ENCODE measurements at places on chromosomes 12 and 14.

DNA sequence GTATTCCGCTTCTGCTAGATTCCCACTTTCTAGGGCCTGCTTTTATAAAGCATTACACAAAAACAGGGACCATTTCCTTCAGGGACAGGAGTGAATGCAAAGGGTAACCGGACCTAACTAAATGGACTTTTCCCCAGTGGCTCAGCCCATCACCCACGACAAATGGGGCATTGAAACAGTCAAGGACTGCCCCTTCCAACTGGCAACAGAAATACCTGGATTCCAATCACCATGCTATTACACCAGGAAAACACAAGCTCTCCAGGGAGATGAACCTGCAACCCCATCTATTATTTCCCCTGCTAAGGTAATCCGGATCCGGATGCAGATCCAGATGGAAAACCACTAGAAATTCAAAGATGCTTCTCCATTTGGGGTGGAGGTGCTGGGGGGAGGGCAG lies 1.0 kb downstream of the MPHOSPH9 start:
- DNase-seq: no peak

DNA sequence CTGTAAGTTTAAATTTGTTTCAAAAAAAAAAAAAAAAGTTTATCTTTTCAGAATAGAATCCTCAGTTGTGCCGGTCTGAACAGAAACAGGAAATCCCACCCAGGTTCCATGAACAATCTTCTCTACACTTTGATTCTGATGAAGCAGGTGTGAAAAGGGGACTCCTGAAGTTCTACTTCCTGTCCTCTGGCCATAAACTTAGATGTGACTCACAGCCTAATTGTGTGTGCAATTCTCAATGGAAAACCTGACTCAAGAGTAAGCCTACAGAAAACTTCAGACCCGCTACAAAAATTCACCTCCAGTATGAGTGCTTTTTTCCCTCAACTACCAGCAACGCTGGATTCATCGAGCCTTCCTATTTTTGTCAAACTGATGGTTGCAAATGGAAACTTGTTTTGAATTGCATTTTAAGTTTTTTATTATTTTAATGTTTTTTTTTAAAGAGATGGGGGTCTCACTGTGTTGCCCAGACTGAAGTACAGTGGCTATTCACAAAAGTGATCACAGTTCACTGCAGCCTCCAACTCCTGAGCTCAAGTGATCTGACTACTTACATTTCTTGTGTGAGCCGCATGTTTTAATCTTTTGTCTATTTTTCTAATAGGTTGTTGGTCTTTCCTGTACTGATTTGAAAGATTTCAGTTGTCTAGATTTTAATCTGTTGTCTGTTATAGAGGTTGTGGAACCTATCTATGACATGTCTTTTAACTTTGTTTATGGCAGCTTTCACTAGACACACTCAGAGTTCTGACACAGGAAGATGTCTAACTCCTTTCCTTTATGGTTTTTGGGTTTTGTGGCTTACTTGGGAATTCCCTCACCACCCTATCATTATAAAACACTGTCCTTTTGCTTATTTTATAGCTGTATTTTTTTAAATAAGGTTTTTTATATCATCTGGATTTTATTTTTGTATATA lies 37.6 kb downstream of the ATG14 start:
- peak; percentile 24 for DNase-seq

DNA sequence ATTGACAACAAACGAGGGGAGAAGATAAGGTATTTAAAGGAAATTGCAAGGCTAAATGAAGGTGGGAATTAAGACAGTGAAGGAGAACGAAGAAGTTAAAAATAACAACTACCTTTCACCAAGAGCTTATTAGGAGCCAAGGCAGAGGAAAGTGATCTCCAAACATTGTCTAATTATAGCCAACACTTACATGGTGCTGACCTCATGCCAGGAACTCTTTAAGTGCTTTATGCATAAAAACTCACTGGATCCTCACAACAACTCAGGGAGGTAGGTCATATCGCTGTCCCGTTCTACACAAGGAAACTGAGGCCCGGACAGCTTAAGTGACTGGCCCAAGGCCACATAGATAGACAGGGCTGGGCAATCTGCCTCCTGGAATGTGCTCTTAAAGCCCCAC lies 19.5 kb downstream of the TAMALIN start:
- no peak for DNase-seq

- no peak for DNase-seq
Measured at GRCh38 chr14:35336494-35337268, 44.5 kb downstream of the PSMA6 start.

DNA sequence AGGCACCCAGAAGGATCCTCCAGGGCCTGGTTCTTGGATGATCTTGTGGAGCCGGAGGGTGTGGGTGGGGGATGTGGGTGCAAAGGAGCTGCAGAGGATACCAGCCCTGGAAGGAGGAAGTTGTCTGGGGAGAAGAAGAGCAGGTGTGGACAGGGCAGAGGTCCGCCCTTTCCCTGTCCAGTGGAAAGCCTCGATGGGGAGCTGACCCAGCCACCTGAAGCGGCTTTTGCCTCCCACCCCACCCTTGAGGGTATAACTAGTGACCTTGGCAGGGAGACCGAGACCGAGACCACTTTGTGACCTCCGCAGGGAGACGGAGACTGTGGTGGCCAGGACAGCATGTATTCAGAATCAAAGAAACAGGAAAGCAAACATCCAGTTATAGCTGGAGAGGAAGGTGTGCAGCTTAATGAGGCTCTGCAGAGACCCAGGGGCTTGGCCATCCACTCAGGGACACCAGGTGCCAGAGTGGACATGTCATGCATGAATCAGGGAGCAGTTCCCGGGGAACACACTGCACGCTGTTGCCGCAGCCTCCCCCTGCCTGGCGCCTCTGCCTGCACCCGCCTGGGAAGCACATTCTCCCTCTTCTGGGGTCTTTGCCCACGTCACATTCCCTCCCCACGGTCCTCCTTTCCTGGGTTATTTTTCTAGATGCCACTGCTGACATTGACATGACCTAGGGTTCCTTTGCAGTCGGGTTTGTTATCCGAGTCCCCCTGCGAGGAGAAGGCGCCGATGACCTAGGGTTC lies 87.7 kb downstream of the ADGRD1 start:
- DNase-seq: no peak

- DNase-seq: no peak
Measured at GRCh38 chr12:76259106-76259505, 89.1 kb downstream of the BBS10 start.

DNA sequence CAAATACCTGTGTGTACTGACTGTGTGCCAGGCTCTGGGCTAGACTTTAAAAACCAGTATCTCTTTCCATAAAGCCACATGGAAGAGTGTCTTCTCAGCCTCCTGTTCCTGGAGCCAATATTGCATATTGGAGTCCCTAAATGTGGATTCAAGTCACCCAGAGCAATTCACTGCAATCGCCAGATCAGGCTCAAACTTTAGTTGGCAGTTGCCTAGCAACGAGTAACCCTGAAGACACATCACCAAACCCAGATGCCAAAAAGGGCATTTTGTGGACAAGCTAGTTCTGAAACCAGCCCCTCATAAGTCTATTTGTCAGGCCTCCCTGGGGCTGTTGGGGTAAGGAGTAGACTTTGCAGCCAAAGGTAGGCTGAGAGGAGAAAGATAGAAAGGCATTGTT lies 13.7 kb downstream of the DPF3 start:
- DNase-seq: no peak

DNA sequence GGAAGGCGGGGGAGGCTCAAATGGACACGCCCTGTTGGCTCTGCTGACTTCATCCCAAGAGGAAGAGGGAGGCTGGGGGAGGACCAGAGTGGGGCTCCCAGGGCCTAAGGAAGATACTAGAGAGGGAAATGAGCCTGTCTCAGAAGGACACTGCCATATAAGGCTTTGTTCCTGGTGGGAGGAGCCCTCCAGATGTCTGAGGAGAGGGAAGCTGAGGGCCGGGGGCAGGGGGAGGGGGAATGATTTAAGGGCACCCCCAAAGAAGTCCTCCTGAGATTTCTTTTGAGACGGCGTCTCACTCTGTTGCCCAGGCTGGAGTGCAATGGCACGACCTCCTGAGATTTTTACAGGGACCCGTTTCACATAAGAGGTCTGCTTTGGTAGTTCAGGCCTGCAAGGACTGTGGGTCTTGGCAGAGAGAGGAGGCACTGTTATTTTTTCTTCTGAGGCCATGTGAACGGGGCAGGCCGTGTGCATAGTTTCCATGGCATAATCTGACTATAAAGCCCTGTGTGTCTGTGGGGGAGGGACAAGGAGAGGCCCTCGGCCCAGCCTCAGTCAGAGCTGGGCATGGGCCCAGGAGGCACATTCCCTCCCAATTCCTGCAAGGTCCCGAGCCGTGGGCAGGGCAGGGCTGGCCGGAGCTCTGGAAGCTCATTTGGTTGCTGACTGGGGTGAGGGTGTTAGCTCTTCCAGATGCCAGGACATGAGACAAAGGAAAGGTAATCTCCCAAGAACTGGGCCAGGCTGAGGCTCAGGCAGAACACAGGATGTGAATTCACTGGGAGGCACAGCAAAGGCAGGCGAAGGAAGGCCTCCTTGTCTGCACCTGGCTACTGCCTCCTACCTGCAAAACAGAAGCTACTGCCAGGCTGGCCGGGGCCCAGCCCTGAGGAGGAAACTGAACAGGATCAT lies 22.2 kb upstream of the PLEKHG3 start:
- no peak for DNase-seq

DNA sequence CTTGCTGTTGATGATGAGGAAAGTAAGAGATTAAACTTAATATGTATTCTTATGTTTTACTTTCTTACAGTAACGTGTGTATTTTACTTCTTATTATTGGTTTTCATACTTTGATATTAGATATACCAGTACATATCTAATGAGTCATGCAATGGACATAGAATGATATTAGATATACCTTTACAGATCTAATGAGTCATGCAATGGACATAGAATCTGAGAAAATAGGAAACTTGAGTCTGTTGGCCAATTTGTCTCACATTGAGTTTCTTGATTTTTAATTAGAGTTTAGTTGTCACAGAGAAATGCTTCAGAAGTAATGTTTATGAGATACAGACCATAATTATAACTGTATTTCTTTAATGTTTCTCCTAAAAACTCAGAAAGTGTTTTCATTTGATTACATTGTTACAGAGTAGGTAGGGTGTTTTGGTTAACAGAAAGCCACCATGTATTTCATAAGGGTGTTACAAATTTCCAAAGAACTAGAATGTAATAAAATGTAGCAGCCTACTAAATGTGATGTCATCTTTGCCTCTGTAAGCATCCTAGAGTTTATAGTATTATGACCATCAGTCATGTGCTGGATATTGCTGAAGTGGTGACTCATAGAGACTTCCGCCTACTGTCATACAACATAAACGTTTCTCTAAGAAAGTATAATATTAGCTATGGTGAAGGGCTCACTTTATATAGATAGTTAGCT lies 3.0 kb downstream of the GAS2L3 start:
- peak; percentile 8 for DNase-seq

GRCh38 chr14:99685151-99685591 lies 1.1 kb downstream of the CYP46A1 start:
- no peak for DNase-seq

Measured in T1000 (cell line).